Erythroblast (primary cell): ENCODE measurements at places on chromosomes 1 and 21.

- no peak for DNase-seq
These were observed 58.9 kb upstream of the DUSP10 start for GRCh38 chr1:221800831-221801230.

DNA sequence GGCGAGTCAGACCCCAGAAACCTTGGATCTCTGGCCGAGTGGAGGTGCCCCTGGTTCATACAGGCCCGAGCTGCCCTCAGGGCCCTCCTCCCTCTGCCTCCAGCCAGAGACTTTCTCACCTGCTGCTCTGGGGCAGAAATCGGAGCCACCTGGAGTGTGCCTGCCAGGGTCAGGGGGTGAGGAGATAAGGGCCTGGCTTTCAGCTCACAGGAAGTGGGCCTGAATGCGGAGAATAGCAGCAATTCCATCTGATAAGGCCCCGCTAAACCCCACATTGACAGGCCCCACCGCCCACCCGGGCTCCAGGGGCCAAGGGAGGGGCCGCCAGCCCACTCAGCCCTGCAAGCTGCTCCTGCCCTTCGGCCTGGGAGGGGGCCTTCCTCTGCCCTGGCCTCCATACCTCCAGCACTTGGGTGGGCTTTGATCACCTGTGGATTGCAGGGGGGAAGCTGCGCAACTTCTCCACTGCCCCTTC lies 123.7 kb upstream of the ARHGEF16 start:
- no peak for DNase-seq

- DNase-seq = no peak
These were observed 73.1 kb upstream of the EDEM3 start for GRCh38 chr1:184827600-184828368.

GRCh38 chr1:54256522-54257345 lies 56.8 kb downstream of the MRPL37 start:
- DNase-seq = no peak

- no peak for DNase-seq
These were observed 20.3 kb upstream of the A3GALT2 start for GRCh38 chr1:33341190-33341589.

DNA sequence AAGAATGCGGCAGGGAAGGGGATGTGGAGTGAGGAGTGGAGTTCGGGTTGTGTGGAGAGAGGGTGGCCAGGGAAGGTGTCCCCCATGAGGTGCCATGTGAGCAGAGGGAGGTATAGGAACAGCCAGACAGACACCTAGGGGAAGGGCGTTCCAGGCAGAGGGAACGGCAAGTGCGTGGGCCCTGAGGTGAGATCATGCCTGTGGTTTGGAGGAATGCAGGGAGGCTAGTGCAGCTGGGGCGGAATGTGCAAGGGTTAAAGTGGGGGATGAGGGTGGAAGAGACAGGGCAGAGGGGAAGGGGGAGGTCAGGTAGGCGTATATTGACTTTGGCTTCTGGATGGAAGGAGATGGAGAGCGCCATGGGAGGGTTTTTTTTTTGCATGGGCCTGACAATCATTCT lies 31.6 kb upstream of the PADI6 start:
- no peak for DNase-seq

DNA sequence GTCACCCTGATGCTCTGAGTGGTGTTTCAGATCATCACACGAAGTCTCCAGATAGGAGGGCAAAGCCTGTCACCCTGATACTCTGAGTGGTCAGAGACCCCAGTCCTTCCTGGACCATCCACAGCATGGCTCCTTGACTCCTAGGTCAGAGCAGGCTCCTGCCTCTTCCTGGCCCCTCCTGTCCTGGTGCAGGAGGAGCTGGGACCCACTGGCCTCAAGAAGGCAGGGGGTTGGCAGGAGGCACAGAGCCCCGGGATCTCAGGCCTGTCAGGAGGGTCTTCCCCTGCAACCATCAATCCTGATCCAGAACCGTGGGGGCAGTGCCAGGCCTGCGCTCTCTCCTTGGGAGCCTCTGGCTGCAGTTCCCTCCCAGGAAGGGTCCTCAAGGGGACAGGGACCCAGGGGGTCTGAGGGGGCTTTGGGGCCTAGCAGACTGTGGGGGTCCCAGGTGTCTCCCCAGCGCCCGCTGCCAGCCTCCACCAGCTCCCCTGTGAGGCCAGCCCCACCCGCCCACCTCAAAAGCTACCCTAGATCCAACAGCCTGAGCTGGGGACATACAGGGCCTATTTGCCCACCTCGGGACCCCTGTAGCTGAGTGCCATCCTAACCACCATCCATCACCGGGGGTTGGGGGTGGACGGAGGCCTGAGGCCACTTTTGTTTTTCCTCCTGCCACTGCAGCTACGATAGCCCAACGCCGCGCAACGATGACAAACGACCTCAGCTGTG lies 27.5 kb downstream of the COL6A1 start:
- DNase-seq = no peak

DNA sequence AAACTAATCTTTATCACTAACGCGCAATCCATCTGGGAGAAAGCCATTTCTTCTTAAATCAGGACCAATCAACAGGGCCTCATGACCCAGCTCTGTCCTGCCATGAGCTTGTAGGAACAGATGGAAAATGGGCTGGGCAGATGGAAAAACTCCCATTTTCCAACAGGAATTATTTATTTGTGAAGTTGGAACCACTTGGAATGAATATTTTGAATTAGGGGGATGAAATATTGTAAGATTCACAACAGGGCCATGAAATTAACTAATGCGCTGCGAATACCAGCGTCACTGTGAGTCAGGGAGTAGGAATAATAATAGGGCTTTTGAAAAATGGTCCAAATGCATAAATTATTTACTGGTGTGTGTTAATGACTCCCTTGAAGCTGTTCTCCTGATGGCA lies 53.1 kb upstream of the CYP2J2 start:
- no peak for DNase-seq

- peak; percentile 66 for DNase-seq
These were observed 27.2 kb downstream of the MRPL37 start for GRCh38 chr1:54227091-54227602.

DNA sequence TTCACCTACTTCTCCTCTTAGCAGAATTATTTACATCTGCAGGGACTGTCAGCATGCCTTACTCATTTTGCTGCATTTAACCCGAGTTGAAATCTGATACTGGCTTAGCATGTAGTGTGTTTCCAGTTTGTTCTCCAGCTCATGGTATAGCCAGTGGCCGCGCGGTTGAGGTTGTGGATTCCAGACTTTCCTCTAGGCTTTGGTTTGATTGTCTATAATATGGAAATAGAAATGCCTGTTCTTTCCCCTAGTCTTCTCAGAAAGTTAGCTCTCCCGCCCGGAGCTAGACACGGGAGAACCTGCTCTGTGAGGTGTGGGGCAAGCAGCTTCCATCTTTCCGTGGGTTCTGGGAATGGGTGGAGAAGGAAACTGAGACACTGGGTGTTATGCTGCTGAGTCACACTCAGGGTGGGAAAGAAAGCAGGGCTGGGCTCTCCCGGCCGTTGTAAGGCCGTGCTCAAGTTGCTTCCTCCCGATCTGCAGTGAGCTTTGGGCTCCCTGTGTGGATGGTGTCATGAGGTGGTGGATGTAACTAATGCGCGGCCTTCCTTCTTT lies 206.8 kb upstream of the TMEM51 start:
- DNase-seq = no peak

- peak; percentile 83 for DNase-seq
These were observed 22.9 kb downstream of the S1PR1 start for GRCh38 chr1:101259744-101260148.

DNA sequence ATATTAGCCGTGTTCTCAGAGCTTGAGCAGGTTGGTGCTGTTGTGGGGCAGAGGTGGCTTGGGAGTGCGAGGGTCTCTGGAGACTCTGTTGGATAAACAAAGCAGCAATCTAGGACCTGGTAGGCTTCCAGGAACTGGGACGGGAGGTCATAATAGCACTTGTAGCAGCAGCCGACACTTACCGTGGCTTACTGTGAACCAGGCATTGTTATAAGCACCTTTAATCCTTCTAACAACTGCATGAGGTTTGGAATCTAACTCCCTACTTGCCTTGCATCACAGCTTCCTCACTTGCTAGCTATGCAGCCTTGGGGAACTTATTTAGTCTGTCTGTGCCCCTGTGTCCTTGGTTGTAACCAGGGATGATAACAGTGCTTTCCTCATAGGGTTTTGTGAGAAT lies 94.9 kb downstream of the NAV1 start:
- DNase-seq = no peak

DNA sequence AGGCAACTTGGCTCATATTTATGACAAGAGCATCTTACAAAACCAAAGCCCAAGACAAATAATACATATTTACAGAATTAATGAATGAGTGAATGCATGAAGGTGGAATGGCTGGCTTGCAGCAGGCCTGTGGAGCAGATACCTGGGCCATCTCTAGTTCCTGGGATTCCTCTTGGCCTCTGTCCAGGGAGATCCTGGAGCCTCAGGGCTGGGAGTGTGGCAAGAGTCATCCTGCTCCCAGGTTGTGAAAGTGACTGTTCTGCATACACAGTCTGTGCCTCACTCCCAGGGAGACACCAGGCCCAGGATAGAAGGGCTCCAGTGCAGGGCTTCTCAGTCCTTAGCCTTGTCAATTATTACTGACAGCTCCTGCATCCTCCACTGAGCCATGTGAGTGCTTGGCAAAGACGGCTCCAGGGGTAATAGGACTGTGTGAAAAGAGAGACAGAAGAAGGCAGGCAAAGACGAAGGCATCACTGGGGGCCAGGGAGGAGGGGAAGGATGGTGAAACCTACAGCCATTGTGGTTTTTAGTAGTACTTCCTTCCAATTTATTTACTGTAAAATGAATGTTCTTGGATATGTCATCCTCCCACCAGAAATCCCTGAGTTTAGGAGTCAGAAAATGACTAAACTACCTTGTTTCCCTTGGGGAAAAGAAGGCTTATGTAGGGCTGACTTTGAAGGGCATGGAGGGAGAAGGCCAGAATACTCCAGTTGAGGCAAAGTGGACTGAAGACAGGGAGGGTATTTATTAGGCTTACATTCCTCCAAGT lies 14.3 kb upstream of the KPRP start:
- DNase-seq = no peak

- no peak for DNase-seq
These were observed 348.2 kb upstream of the DUSP10 start for GRCh38 chr1:222090103-222090502.

GRCh38 chr1:60942896-60943638 lies 139.3 kb upstream of the NFIA start:
- DNase-seq = no peak

GRCh38 chr1:87472716-87473115 lies 144.0 kb downstream of the LMO4 start:
- DNase-seq = no peak

DNA sequence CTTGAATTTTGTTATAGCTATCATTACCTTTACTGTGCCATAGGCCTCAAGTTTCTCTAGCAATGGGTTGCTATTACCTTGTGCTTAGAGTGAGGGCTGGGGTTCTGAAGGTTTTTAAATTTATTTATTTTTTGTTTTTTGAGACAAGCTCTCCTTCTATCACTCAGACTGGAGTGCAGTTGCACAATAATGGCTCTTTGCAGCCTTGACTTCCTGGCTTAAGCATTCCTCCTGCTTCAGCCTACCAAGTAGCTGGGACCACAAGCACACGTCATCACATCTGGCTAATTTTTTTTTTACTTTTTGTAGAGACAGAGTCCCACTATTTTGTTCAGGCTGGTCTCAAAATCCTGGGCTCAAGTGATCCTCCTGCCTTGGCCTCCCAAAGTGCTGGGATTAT lies 41.5 kb downstream of the SNX27 start:
- no peak for DNase-seq

GRCh38 chr1:206766251-206766856 lies 4.2 kb upstream of the IL19 start:
- peak; percentile 20 for DNase-seq

DNA sequence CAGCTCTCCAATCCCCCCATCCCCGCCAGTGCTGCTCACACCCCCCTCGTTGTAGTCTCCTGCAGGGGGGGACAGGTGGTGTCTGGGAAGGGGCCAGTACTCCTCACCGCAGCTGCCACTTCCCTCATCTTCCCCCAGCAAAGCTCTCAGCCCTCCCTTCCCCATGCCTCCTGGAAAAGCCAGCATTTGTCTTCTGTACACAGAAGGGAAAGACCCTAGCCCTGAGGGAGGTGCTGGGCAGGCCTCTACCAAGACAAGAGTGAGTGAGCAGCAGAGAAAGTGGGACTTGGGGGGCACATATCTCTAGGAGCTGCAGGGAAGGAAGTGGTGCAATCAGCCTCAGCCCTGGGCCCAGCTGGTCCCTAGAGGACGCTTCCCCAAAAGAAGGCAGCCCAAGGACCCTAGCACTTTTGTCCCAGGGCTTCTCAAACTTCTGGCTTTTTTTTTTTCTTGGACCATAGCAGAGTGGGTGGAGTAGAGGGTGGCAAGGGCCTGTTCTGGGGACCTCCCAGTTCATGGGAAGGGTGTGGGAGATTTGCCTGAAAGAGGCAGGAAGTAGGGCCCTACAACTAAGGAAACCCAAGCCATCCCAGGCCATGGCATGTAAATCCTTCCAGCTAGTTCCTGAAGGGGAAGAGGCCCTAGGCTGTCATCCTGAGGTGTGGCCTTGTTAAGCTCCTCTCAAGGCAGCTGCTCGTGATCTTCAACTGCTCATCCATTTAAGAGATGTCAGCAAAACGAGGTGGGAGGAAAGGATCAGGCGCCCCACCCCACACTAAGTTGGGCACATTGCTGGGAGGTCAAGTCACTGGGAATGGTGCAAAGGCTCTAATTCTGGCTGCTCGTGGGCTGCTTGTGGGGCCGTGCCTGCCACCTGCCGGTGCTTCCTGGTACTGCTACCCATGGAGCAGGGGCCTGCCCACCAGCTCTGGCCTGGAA lies 12.6 kb downstream of the ZC3H12A start:
- DNase-seq = peak; percentile 88

- no peak for DNase-seq
These were observed 15.6 kb downstream of the TRAPPC10 start for GRCh38 chr21:44027607-44028286.

DNA sequence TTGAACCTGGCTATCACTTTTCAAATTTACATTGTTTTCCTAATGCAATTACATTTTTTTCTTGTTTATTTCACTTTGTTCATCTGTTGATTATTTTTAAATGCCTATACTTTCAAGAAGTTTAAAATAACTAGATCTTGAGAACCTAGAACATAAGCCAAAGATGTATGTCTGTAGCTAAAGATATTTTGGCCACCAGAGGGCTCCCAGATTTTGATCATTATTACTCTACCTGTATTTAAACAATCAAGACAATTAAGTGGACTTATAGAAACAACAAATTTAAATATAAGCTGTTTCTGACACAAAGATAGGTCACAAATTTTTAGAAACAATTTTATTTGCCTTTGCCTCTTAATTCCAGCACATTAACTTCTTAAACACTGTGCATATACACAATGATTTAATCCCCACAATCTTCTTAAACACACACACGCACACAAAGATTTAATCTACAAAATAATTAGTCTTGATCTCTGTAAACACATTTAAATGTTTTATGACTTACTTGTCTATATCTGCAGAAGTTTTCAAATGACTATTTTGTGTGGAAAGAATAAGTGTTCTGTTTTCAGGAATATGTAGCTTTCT lies 380.0 kb downstream of the DSCAM start:
- DNase-seq = peak; percentile 6

GRCh38 chr1:237386362-237387143 lies 344.6 kb downstream of the RYR2 start:
- DNase-seq = peak; percentile 9
